ENCODE measurements at places on chromosomes 5 and 9.
A peak's percentile ranks its signal among the peaks of the same experiment; 100 is the strongest.

DNA sequence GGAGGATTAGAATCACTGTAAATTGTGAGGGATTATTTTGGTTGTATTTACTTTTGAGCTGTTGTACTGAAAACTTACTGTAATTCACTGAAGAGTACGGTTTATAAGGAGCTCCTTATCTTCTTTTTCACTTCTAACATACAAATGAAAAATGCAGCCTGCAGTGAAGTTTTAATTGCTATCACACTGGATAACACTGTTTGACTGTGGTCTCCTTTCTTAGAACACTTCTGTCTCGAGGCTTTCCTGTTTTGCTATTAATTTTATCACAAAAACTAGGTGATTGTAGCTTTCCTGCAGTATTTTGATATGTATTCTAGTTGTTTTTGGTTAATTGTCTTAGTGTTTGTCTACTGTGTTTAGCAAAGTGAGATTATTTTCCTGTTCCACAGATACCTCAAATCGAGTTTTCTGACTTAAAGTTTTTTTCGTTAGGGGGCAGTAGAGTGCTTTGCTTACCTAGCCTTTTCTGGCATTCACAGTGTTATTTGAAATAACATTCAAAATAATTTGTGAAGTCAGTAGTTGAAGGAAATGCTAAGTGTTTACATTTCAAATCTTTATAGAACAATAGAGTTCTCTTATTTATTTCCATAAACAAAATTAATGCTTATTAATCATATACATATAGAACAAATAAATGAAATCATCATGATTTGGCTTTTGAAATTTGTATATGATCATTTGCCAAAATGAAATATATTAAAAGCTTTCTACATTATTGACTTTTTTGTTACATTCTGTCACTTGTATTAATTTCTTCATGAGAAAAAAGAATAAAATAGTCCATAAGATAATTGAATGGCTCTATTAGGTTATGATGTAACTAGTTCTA is 52.9 kb downstream of the COMMD10 start:
- peak; percentile 16 for DNase-seq

DNA sequence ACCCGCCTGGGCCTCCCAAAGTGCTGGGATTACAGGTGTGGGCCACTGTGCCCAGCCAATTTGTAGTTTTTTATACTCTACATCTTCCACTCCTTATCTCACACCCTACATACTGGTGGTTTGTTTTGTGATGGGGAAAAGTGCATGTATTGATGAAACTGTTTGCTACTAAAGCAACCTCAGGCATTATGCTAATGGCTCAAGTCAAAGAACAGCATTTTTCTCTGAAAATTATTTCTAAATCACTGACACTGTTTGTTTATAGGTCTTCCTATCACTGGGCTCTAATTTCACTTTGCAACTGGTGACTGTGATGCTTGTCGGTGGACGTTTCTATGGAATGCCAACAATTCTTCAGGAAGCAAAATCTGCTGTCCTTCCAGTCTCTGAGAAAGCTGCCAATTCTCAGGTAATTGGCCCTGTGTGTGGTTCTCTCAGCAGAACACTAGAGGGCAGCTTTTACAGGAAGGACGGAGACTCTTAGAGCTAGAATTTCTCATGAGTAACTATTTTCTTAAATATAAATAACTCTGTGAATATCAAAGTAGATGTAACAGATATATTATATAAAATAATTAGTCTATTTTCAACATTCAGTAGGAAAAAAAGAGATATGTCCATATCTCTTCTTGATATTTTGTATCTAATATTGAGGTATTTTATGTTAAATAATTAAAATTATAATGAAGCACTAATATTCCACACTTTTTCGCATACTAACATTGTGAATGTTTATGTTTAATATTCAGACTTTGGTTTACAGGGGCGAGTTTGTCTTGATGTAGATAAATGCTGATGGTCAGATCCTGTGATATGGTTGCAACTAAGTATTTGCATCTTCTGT is 244.1 kb downstream of the ADGRV1 start:
- DNase-seq = no peak

DNA sequence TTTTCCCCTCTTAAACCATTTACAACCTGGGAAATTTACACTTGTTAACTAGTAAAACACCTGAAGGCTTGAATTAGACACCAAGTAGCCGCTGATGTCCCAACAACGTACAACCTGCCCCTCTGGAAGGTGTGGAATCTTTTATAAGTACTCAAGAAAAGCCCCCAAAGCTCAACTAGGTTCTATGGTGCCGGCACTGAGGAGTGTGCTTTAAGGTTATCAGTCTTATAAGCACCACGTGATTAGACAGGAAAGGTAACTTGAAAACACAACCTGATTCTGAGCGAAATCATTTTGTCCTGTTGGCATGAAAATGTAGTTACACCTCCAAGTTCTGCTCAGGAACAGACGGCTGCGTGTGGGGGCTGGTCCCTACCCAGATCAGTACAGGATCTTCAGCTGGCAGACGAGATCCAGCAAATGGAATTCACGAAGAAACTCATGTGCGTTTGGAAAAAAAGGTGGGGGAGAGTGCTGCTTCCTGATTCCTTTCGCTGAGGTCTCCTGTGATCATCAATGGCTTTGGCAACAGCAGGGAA is 195.5 kb downstream of the MEF2C start:
- DNase-seq = no peak

DNA sequence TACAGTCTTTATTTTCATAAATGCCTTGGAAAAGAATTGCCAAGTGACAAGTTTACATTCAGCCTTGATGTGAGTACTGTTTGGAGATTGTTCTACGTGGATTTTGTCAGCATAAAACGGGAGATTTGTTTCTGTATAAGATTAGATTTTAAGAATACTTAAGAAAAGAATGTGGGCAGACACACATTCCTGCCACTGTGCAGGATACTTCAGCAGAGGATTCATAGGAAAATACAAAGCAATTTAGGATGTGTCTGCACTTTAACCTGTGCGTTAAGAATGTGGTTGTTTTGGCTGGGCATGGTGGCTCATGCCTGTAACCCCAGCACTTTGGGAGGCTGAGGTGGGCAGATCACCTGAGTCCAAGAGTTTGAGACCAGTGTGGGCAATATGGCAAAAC is 37.2 kb downstream of the GPR107 start:
- no peak for DNase-seq

DNA sequence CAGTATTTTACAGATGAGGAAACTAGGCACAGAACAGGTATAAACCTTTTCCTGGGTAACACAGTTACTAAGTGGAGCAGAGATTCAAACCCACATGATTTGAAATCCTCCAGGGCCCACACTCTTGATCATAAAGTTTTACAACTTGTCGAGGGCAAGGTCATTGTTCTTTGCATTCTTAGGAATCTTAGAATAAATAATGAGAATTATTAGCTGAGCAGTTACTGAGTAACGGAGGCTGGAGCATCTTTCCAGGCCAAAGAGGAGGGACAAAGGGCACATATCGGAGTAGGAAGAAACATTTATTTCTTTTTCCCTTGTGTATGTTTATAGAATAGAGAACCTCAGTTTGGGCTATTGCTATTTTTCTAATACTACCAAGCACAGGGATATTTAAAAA is 27.1 kb upstream of the F2R start:
- peak; percentile 50 for DNase-seq

- DNase-seq = no peak
Measured at GRCh38 chr9:136036848-136037247, 58.2 kb downstream of the NACC2 start.

DNA sequence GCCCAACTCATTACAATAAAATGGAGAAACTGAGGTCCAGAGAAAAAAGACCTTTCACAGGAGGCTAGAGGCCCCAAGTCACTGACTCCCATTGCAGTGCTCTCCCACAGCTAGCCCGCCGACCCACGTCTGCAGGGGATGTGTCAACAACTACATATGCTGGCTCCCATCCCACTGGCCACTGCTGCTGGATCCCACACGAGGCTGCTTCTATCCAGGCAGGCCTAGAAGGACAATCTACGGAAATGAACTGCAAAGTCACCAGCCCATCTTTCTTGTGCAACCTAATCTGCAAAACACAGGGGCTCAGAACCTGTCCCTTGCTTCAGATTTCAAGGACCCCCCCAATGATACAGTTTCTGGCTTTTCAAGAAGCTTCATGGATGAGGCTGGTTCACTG is 24.0 kb downstream of the RAPGEF1 start:
- DNase-seq = no peak

- DNase-seq = no peak
Measured at GRCh38 chr5:61496446-61496845, 164.4 kb downstream of the ZSWIM6 start.

DNA sequence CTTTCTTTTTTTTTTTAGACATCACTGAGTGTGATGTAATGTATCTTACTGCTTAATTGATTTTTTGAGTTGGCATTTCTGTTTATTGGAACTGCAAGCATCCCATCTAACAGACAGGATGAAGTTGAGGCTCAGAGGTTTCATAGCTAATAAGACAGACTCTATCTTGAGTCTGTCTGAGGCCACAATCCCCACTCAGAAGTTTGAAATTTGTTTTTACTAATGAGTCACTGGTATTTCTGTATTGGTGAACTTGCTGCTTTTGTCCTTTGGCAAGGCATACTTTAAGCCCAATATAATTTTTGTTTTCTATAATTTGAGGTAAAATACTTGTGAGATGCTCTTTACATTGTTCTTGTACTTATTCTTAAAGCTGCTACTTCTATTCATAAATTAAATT is 491.2 kb downstream of the PSAT1 start:
- DNase-seq = no peak

DNA sequence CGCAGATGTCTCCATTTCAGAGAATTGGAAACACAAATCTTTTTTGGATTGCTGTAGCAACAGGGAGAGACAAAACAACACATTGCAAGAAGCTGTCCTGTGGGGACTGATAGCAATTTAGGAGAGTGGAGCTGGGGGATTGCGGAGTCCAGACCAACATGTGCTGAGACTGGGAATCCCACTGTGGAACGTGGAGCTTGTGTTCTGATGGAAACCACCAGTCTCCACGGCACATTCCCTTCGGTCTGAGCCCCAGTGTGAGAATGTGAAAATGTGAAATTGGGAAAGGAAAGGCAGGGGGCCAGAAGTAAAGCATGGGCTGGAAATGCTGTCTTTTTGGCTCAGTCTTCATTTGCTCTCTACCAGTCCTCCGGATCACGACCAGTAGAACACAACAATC is 348.8 kb upstream of the TNC start:
- DNase-seq = no peak

- no peak for DNase-seq
Measured at GRCh38 chr9:110308633-110309038, 29.0 kb downstream of the TXNDC8 start.

DNA sequence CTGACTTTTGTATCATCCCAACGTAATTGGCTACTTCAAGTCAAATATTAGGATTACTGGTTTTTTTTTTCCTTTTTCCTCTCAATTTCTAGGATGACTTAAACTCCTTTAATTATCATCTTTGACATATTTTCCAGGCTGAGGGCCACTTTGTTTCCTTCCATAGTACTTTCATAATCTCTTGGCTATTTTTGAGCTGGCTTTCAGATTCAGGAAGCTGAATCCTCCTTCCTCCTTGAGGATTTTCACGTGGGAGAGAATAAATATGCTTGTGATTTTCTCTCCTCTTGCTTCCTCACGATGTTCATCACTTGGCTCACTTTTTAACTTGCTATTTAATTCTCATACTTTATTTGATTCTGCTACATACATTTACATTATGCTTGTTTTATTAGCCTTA is 88.1 kb downstream of the ITGA1 start:
- no peak for DNase-seq

DNA sequence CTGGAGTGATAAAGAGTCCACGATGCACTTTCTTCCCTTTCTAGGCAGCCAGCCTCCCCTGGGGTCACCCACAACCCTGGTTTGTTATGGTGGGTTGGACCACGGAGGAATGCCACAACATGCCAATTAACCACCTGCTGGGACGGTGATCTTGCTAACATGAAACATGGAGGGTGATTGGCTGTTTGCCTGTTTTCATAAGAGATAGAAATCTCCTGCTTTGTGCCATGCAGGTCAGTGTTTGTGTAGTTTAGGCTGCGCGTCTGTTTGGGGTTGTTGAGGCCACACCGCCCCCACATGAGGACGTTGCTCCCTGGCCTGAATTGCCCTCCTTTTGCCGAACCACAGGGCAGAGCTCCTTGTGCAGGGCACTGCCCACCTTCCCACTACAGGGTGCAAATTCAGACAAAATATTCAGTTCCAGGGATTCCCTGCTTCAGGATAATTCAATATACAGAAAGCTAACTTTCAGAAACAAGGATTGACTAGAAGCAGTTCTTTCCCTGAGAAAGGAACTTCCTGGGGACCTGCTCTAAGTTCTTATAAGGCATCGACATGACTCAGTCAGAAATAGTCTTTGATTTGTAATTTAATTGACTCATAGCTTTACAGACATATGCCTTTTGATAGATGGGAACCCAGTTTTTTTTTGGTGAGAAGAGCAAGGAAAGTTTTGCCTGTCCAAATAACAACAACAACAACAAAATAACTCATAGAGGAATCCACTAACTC is 427.6 kb downstream of the GADD45G start:
- no peak for DNase-seq

DNA sequence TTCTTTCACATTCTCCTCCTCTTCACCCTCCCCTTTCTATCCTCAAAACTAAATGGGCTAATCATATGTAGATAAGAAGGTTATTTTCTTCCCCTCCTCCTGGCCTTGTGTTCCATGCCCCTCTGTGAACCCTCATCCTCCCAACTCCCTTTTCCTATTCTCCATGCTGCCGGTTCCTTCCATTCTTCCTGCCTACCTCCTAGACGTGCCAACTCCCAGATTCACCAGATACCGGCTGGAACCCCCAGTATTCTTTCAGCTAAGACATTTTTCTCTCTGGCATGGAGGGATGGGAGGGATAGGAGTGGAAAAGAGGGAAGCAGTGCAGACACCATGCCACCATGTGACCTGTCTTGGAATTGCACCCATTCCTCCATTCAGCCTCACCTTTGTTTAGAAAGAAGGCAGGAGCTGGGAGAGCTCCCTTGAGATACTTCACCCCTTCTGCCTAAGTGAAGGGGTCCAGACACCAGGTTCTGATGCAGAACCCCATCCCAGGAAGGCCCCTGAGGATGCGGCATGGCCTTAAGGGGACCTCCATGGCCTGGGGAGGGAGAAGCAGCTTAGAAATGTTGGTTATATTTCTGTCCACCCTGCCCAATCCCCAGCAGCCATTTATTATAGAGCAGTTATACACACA is 4.8 kb downstream of the DNAJB5 start:
- no peak for DNase-seq

DNA sequence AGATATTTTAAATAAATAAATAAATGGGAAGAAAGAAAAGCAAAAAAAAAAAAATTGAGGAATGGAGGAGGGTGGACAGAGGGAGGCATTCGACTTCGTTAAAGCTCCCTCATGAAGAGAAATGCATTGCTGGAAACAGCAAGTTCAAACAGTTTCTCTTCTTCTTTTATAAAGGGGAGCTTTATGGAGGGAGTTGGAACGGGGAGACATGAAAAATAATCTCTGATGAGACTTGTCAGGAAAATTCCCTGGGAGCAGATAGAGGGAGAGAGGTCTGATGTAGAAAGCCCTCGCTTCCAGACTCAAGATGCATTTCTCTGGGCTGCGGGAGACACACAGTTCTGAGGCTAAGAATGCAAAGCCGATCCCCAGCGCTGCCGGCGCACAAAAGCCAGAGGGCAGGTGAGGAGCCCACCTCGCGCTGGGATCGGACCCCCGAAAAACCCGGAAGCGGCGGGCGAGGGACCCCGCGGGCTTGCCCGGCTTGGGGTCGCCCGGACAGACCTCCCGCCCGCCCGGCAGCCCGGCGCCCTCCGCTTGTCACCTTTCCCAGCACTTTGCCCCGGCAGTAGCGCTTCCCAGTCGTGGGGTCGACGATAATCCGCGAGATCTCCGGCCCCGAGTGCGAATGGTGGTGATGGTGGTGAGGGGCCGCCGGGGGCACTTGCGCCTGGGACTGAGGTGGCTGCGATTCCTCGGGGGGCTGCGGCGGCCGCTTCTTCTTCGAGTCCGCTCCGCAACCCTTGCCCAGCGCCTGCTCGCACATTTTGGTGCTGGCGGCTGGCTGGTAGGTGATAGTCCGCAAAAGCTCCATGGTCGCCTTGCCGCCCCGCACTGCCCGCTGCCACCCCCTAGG is 512 bp downstream of the PLK2 start:
- DNase-seq = no peak

All from kidney epithelial cell (primary cell).